ENCODE measurements at places on chromosomes 6 and 20.

DNA sequence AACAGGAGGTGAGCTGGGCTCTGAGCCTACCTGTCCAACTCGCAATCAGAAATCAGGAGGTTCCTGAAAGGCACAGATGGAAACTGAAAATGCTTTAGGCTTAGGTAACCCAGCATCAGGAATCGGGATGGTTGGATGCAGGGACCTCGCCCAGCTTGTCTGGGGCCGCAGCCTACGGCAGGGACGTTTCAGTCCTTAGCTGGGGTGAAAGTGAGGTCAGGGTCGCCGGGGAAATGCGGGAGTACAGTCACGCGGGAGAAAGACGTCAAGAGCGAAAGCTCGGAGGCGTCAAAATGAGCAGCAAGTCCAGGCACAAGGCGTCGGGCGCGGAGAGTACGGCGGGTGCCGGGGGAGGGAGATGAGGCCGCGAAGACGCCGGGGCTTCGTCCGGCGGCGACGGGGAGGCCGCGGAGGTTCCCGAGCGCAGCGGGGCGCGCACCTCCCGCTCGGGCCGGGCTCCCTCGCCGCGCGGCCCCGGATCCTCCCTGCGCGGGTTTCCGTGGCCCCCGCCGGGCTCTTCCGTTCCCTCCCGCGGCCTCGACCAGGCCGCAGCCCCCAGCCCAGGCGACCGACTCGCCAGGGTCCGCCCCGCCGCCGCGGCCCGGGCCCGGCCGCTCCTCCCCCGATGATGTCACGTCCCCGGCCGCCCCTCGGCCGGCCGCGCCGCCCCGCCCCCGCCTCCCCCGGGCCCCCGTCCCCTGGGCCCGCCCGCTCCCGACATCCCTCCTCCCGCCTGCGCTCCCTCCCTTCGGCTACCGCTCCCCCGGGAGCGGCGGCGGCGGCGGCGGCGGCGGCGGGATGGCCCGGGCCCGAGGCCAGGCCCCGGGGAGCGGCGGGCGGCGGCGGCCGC lies at the start of gene EBF4:
Gene EBF4 (plus strand): TSS at position 745 of the 850 bp plus-strand sequence. CDS start 866 bp downstream, outside the sequence.
- no peak for DNase-seq

GRCh38 chr6:12118607-12119006 lies 106.5 kb downstream of the HIVEP1 start:
- no peak for DNase-seq

- DNase-seq = no peak
Measured at GRCh38 chr6:36032261-36032660, 4.7 kb downstream of the MAPK14 start.

GRCh38 chr6:90098627-90099026 lies 198.0 kb downstream of the BACH2 start:
- DNase-seq = no peak

DNA sequence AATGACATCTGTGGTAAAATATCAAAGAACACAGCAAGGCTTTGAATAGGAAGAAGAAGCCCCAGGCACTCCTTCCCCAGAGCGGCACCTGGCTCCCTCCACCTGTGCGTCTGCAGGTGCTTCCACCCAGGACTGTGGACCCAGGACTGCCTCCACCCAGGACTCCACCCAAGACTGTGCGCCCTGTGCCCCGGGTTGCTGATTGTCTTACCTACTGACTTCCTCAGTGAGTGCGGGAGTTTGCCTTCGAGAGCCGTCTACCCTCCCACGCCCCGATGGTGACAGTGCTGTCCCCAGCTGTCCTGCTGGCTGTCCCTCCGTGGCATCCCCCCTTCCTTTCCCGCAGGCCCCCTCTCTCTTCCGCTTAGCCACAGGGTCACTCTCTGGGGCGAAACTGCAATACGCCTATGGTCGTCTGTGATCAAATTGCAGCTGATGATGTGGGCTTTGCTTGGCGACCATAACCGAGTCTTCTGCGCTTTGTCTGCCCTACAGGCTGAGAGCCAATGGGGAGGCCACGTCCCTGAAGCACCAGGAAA lies 52.1 kb downstream of the IRF4 start:
- no peak for DNase-seq

DNA sequence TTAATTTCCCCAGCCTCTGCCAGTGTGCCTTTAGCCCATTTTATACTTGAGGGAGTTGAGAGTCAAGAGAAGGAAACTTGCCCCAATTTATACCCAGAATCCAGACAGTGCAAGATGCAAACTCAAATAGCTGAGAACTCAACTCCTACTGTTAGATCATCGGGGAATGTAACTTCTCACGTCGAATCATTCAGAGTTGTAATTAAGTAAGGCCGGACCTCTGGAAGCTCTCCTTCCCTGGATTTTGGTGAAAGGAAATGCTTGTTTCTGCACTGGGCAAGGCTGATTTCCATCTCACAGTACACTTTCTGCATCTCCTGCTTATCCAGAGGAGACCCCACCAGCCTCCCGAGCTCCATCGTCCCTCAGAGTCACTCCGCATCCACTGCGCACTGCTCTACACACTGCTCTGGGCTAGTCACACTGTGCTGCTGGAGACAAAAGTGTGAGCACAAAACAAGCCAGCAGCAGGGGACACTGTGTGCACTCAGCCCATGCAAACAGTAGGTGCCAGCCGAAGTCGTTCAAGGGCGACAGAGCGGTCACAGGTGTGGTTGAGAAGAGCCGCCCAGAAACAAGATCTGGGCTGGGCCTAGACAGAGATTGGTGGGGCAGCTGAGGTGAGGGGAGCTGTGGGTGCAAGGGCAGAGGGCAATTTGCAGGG lies 150.4 kb upstream of the QKI start:
- no peak for DNase-seq

- DNase-seq = no peak
Measured at GRCh38 chr6:139522511-139523220, 148.2 kb upstream of the CITED2 start.

- DNase-seq = no peak
Measured at GRCh38 chr6:142331601-142332000, 29.8 kb downstream of the ADGRG6 start.

GRCh38 chr20:53935344-53936084 lies 134.9 kb downstream of the BCAS1 start:
- no peak for DNase-seq

- no peak for DNase-seq
Measured at GRCh38 chr20:41375846-41376245, 9.2 kb upstream of the EMILIN3 start.

DNA sequence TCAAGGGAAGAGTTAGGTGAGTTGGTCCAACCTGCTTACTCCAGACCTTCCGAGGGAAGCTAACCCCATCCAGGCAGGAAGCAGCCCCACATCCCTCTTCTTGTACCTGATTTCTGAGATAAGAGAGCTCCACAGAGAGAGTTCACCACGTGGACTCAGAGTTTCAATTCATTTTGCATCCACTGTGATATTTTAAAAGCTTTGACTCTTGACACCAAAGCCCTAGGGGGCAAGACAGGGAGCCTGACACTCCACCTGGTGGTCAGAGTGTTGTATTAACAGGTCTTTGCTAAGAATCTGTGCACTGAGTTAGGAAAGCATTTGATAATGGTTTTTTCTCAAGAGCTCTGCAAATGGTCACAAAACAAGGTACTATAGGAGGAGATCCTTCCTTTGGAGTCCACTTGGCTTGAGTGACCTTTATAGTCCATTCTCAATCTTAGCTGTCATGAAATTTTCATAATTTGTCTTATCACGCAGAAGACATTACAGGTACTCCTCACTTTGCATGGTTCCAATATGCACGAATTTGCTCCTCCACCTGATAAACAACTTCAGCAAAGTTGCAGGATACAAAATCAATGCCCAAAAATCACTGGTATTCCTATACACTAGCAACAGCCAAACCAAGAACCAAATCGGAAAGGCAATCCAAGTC lies 56.2 kb upstream of the RIPOR2 start:
- no peak for DNase-seq

DNA sequence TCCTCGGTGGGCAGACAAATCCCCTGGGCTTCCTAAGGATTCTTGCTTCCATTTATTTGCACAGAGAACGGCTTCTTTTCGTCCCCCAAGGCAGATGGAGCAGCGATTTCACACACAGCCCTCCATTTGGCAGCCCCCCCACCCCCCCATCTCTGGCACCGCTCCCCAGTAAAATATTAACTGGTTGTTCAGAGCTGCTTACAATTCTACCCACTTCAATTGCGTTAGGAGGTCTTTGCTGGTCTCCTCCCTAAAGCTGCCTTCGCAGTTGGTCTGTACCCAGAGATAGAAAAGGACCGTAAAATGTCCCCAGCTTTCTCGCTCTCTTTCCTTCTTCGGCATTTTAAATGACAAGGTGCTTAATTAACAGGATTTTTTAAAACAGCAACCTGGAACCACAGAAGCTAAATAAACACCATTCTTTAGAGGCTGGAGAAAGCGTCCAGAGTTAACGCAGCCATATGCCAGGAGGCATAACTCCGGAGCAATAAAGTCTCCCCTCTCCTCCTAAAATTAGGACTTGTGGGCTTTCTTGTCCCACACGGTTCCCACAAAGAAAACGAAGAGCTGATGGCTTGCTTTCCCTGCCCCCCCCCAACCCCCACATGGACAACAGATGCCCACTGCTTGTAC lies 1.7 kb upstream of the ZMYND8 start:
- DNase-seq = no peak

GRCh38 chr6:15876406-15876805 lies 213.6 kb upstream of the DTNBP1 start:
- DNase-seq = no peak

GRCh38 chr6:165469483-165469882 lies 160.1 kb upstream of the C6orf118 start:
- no peak for DNase-seq

- no peak for DNase-seq
Measured at GRCh38 chr6:138287144-138287955, 69.1 kb upstream of the PBOV1 start.

- no peak for DNase-seq
Measured at GRCh38 chr6:148701375-148701774, 45.5 kb upstream of the UST start.

- no peak for DNase-seq
Measured at GRCh38 chr6:42368181-42368580, 83.5 kb downstream of the TRERF1 start.

DNA sequence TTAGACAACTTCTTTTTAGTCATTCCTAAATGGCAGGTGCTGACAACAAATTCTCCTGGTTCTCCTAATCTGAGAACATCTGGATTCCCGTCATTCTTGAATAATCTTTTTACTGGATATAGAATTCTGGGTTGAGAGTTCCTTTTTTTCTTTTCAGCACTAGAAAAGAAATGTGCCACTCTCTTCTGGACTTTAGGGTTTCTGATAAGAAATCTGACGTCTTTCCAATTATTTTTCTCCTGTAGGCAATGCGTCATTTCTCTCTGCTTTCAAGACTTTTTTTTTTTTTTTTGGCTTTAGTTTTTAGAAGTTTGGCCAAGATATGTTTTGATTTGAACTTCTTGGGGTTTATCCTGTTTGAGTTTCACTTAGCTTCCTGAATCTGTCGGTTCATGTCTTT lies 66.1 kb upstream of the RNF24 start:
- no peak for DNase-seq

DNA sequence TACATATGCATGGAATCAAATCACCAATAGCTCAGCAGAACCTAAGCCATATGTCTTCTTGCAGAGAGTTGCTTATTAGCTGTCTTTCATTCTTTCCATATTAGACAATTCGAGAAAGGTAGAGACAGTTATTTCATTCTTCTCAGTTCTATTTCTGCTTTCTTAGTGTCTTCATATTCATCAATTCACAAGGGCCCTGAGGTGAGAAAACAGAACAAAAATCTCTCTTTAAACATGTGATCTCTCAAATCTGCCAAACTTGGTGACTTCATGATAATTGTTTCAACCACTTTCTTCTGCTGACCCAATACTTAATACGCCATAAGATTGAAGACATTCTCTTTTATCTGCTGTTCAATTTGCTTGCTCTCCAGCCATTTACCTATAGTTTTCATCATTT lies 229.7 kb upstream of the MARCKS start:
- no peak for DNase-seq

DNA sequence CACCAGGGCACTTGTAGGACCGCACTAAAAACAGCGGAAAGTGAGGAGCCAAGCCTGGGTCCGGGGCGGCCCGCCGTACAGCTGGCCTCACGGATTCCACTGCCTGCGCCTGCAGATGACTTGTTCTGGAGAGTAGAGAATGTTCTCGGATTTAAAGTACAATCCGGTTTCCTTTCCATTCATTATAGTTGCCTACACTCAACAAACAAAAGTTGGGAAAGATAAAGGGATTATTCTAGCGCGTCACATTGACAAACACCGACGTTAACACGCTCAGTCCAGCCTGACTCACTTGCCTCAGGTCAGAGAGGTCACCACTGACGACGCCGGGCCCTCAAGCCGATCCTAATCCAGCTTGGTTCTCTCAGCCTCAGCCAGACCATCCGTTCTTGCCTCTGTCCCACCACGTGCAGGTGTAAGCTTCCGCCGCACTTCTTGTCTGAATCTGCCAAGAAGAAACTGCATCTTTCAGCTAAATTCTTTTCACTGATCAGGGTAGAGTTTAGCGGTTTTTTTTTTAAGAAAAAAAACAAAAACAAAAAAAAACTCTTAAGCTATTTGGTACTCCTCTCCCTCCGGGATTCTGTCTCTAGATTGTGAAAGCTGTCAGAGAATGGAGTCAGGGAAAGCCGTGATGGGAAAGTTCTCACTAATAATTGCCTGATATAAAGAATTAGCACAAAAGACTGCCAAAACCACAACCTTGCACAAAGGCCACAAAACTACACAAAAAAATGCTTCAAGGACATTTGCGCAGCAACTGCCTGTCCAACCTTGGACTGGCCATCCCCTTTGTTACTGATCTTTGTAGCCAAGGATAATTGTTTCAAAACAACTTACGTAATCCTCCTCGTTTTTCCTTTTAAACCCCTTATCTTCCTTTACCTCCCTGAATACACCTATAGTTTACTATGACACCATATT lies 1.1 kb upstream of the PHF10 start:
- peak; percentile 29 for DNase-seq

DNA sequence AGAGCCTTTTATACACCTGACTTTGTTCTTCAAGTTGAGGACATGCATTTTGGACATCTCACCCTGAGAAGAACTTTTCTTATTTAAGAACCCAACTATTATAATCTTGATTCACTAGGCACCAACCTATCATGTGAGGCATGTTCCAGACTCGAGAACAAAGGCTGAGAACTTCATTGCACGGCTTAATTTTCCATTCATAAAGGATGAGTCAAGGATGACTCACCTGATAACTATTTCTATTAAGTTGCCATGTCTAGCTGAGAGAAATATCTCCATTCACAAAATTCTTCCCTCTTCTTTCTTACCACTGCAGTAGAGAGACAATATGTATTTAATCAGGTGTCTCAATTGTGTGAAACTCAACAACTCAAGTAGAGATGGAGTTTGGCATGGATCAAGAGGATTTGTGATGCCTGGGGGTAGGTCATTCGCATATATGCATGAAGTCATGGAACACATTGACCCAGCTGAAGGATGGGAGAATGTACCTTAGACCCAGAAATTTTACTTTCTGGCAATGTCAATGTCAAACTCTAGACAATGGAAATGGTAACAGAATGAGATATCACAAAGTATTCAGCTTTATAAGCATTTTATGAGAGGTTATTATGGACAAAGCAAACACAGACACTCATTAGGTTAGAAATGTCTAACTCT lies 208.7 kb upstream of the PRND start:
- DNase-seq = no peak

GRCh38 chr6:104462811-104463599 lies 396.7 kb downstream of the HACE1 start:
- DNase-seq = no peak

Data from thoracic aorta (tissue), 2 donors.